Glomerular endothelial cell (primary cell): ENCODE measurements at places on chromosomes 2 and 18. TPM values are rescaled to one million over a fixed set of nuclear protein-coding genes. Genes with fewer than 3 reads are reported as not detected.

The RAB6C gene
- total RNA-seq, result not detected in 2 replicates

The UGT1A8 gene
- not detected in 2 replicates for total RNA-seq

The EGR4 gene
- total RNA-seq, result not detected in 2 replicates

The LYG1 gene
- total RNA-seq, result 1.2 TPM in 1 of 2 replicates, not detected in the other

- no peak for DNase-seq
Measured at GRCh38 chr2:68256093-68256450, 3.7 kb upstream of the PPP3R1 start.

- no peak for DNase-seq
Measured at GRCh38 chr2:128630974-128631697, 312.5 kb upstream of the HS6ST1 start.

- DNase-seq, result no peak
Measured at GRCh38 chr2:108960006-108960405, 29.0 kb downstream of the EDAR start.

DNA sequence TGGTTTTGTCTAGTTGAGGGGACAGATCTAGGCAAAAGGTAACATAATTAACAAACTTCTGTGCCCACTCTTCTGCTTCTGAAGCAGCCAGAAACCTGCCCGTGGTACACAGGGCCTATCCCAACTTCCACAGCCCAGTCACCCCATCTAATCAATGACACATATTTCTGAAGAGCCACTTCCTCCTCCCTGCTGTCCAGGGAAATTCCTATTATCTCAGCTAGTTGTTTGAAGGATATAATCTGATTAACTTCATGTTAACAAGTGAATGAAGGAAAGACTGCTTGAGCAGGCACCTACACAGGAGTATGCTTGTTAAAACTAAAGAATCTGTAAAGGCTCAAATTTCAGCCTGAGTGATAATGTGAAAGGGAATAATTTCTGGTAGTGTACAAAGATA is 61.4 kb downstream of the CCDC148 start:
- no peak for DNase-seq

GRCh38 chr18:22223254-22223964 is 54.0 kb downstream of the GATA6 start:
- DNase-seq, result no peak

DNA sequence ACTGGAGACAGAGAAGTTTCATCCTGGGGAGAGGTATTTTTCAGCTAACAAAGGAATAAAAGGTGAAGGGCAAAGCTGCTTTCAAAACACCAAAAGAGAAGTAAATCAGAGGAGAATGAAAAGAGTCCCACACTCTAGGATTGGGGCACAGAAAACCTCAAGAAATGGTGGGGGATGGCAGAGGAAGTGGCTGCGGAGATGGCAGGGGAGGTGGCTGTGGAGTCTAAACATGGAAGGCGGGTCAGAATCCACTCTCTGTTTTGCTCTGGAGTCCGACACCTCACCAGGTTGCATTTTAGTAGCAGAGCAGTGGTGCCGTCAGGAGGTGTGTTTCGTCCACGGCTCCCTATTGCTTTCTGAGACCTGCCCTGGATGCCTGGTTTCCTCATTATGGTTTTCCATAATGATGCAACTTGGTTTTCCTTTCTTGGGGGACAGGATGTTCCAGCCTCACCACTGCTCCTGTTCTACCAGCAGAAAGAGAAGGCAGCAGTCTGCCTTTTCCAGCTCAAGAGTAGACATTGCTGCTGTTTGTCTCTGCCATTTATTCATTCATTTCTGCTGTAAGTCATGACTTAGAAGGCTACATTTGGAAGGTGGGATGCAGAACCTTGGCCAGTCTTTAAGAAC is 188.7 kb downstream of the ANKRD44 start:
- no peak for DNase-seq
